ENCODE measurements at places on chromosomes 12 and 14. TPM values are rescaled to one million over a fixed set of nuclear protein-coding genes. Genes with fewer than 3 reads are reported as not detected.

DNA sequence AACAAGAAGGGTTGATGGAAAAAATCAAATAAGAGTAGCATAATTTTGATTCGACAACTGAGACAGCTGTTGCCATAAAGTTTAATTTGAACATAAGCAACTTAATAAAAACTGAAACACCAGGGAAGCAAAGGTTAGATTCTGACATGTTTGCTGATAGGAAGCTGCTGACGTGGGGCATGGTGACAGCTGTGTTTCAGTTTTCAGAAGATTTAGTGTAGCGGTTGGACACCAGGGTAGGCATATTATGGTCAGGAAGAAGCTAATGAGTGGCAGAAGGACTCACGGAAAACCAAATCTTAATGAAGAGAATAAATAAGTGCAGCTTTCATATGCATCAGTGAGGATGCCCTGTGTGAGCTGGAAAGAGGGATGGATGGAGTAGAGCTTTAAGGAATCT, 336.7 kb upstream of the RPL10L start:
- DNase-seq, result no peak

GRCh38 chr12:19998961-19999804, 369.2 kb upstream of the PDE3A start:
- no peak for DNase-seq

DNA sequence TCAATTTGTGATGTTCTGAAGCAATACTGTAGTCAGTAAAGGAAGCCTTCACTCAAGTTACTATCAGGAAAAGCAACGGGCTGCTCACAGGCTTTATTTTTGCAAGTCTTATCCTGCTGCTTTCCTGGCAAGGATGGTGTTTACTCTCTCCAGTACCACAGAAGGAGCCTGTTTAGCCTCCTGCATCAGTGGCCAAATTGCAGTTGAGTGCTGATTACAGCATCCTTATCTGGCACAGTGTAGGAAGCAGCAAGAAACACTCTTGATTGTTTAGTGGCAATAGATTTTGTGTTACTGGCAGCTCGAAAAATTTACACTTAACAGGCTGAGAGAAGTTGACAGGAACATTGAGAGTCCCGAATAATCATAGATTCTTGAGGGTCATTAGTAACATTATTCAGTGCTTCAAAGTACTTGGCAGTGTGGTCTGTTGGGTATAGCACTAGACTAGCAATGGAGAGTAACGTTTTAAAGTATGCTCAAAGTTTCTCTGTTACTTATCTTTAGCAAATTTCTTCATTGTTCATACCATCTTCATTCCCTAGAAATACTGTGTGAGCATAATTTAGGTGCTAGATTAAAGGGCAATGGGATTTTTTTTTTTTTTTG, 11.7 kb downstream of the TULP3 start:
- DNase-seq, result no peak

GRCh38 chr14:31568671-31569070, 7.5 kb downstream of the NUBPL start:
- DNase-seq, result no peak

DNA sequence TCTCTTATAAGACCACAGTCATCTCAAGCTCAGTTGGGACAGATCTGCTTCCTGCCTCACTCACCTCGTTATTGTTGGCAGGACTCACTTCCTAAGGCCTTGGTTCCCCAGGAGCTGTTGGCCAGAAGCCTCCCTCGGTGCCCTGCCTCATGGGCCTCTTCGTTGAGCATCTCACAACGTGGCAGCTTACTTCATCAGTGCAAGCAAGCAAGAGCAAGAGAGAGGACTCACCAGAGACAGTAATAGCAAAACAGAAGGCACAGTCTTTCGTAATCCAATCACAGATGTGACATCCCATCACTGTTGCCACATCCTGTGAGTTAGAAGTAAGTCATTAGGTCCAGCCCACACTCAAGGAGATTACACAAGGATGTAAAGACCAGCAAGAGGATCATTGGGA, 5.1 kb upstream of the NUMB start:
- DNase-seq, result peak; percentile 99

DNA sequence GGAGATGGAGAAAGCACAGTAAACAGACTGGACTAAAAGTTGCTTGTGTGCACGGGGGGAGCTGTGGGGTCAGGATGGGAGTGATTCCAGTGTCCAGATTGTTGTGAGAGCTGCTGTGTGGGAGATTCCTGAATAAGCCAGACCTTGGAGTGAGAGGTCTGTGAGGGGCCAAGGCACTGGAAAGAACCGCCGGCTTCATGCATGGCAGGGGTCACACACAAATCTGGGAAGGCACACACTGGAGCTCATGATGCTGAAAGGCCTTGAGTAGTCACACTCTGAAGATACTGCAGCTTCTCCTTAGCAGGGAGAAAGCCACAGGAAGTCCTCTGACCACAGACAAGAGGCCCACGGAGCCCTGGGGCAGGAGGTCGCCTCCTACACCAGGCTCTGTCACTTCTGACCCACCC, 23.1 kb downstream of the ADCY6 start:
- no peak for DNase-seq

Gene TAS2R19
- polyA plus RNA-seq, result not detected

Gene METTL17
- 66.9 TPM for polyA plus RNA-seq

Data from mammary epithelial cell (primary cell).